ENCODE measurements at places on chromosomes 7 and 10.

DNA sequence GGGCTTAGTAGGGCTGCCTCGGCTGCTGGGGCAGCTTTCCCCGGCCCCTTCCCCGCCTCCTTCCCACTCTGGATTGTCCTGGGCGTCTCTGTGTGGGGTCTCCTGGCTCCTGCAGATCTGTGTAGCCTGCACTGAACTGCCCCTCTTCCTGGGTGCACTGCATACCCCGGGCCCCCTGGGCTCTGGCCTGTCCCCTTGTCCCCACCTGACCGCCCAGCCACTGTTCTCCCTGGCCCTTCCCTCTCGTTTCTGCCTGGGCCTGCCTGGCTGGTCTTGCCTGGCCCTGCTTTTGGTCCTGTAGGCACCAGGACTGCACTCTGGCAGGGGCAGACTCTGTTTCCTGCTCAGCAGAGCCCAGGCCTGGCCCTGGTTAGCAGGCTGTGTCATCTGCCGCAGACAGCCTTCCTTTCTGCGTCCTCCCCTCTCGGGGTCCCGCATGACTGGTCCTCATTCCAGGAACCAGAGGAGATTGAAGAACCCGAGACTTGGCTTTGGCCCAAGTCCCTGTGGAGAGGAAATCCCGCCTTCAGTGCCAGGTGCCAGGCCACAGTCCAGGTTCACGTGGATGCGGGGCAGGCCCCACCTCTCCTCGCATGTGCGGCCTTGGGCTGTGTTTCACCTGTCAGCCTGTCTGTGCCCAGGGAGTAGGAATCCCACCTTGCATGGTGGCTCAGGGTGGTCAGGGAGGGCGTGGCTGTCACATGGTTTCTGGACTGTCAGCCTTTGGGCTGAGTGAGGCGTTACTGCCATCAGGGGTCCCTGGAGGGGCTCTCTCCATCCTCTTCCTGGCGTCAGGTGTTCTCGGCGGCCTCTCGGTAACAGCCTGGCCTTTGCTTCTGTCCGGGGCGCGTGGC lies 9.2 kb downstream of the INPP5A start:
- DNase-seq: no peak

GRCh38 chr10:121291823-121292222 lies 306.4 kb downstream of the FGFR2 start:
- no peak for DNase-seq

- DNase-seq: no peak
Measured at GRCh38 chr7:87530126-87530525, 54.6 kb upstream of the ABCB4 start.

DNA sequence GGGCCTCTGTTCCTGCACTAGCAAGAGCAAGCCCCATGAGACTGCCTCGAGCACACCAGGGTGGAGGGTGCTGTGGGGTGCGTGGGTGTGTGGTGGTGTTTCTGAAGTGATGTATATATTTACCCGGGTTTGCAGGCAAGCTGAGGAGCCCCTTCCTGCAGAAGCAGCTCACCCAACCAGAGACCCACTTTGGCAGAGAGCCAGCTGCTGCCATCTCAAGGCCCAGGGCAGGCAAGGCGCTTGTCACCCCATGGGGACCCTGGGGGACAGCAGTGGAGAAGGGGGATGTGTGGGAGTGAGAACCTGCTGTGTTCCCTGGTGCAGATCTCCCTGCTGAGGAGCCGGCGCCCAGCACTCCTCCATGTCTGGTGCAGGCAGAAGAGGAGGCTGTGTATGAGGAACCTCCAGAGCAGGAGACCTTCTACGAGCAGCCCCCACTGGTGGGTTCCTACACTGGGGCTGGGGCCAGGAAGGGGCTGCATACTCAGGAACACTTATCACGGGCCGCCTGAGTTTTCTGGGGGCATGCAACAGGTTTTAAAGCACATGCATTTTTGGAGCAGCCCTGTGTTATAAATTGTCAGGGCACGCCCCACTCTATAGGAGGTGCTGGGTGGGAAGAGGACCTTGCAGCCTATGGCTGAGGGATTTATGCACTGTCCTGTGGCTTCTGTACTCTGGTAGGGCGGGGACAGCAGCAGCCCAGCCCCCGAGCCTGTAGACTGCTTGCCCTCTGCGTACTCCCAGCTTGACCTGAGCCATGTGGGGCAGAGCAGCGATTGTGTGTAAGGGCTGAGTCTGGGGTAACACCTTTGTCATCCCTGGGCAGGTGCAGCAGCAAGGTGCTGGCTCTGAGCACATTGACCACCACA lies 5.9 kb downstream of the PGAM2 start:
- no peak for DNase-seq

DNA sequence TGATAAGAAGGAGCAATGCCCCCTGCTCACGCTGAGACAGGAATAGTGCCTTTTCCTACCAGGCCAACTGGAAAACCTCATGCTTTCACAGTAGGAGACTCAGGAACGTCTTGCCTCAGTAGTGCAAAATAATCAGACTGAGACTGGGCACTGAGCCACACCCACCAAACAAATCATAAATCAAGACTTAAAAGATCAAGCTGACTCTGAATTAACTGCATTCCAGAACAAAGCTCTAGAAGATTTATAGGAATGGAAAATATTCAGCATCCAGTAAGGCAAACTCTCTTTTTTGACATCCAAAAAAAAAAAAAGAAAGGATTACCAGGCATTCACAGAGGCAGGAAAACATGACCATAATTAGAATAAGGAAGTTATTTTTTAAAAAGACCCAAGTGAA lies 30.5 kb upstream of the SLC18A3 start:
- no peak for DNase-seq

DNA sequence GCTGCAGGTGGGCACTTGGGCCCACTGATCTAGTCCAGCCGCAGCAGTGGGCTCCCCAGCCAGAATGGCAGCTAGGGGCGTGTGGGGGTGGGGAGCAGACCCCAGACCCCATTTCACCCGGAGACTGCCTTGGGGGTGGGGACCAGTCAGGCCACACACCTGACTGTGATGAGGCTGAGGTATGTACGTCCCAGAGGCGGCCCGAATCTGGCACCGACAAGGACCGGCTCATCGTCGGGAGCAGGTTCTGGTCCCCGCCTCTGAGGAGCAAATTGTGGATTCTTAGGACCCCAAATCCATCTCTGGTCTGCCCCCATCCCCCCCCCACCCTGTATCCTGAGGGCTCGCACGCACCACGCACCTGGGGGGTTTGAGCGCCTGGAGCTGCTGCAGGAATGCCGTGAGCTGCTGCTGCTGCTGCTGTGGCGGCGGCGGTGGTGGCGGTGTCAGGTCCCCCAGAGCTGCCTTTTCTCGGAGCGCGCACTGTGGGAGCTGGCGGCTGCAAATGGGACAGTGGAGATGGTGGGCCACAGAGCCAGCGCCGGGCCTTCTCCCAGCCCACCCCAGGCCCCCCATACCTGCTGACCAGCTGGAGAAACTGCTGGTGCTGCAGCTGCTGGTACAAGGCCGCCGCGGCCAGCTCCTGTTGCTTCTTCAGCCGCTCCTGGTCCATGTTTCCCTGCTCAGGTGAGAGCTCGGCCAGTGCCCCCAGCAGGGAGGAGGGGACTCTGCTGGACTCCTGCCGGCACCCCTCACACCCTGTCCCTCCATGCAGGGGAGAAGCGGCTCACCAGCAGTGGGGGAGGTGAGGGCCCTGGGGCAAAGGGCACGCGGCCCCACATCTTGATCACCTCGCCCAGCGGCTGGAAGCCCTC lies 10.2 kb downstream of the GIGYF1 start:
- DNase-seq: no peak

- DNase-seq: peak; percentile 88
Measured at GRCh38 chr10:100743626-100744135, 1.7 kb upstream of the PAX2 start.

DNA sequence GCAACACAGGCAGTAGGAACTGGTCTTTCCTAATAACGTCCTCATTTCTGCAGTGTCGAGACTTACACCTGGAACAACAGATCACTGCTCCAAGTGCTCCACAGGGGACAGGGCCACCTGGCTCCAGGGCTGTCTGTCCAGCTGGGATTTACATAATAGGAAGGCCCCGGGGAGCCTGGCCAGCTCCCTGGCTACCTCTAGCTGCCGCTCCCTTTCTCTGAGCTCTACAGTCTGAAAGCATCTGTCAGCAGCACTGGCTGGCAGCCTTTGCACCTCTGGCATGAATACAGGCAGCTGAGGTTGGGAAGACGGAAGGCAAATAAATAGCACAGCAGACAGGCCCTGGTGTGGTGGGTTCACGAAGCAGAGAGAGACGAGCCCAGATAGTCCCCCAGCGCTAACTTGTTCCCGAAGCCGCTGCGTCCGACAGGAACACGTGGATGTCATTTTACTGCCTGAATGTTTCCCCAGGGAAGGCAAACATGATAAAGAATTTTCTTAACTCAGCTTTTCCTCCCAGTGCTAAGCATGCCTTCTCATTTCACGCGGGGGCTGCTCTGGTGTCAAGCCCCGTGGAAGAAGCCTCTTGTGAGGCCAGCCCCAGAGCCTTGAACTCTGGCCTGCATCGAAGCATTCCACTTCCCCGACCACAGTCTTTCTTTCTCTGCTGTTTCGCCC lies 105.4 kb downstream of the ITIH5 start:
- no peak for DNase-seq

GRCh38 chr10:58019863-58020537 lies 247.7 kb downstream of the IPMK start:
- DNase-seq: no peak

DNA sequence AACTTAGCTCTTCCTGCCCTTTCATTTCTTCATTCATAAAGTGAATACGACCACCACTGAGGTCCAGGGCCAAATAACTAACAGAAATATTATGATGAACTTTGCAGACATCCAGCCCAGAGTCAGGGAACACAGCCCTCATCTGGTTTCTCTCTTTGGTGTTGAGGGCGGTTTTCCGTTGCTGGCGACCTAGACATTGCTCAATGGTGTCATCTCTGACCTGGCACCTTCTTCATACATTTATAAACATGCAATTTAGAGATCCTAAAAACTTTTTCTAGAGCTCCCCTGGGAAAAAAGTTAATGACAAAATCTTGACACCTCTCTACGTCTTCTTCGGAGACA lies 324 bp upstream of the TET1 start:
- no peak for DNase-seq

- no peak for DNase-seq
Measured at GRCh38 chr7:92875173-92875572, 38.8 kb upstream of the CDK6 start.

All from 8988T (cell line).